ENCODE measurements at places on chromosomes 4 and X.

- no peak for DNase-seq
These were observed 29.0 kb upstream of the GPM6B start for GRCh38 chrX:13845721-13846378.

DNA sequence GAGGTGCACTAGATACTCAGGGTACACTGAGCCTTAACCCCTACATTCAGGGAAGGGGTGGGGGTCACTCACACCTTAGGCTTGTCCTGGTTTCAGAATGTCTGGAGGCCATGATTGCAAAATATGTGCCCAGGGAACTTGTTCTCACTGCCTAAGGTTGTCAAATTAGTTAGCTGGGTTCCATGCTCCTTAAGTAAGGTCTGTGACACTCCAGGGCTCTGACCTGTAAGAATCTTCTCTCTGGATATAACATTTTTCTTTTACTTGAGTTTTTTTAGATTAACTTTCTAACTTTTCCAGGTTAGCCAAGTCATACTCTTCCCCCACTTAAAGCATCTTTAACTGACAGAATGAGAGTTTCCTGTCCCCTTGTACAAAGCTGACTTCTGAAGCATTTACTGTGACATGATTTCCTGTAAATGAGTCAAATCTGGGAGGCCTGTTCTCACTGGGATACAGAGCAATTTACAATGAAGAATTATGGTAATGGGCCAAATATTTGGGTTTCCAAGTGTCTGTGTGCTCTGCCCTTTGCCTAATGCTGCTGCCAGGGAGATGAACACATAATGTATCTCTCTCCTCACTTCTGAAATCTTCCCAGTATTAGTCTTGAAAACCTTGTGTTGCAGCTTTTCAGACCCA lies 101.7 kb downstream of the GATB start:
- DNase-seq, result no peak

DNA sequence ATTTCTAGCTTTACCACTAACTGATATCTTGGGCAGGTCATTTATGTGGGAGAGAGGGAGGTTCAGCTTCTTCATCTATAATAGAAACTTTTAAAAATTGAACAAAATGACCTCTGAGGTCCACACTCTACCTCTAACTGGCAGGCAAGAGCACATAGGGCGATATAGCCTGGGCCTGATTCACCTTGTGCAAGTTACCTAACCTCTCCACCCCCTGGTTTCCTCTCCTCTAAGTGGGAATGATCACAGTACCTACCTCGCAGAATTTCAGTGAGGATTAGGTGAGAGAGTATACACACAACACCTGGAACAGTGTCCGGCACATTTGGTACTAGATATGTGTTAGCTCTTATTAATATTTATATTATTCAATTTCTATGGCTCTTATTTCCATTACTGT lies 15.5 kb downstream of the KLB start:
- no peak for DNase-seq

GRCh38 chr4:87849612-87850011 lies 16.8 kb downstream of the MEPE start:
- DNase-seq, result no peak

DNA sequence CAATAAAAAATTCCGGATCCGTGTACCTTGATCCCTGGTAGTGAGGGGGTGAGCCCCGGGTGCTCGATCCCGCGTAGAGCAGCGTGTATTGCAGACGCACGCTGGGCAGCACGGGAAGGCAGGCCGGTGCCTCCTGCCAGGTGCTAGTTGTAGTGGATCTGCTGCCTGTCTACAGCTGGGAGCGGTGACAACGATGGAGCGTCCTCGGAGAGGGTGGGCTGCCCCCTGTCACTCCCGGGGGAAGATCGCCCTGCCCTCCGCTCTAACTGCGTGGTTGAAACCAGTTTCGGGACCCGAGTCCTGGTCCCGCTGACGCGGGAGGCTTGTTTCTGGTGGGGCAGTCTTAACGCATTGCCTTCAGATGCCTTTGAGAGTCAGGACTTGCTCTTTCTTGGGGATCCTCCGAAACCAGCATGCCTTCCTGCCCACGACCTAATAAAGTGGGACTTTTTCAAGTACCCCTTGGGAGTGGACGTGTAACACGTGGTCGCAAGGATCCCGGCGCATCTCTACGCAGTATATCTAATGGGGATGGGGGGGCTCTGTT lies 2.7 kb upstream of the NKX6-1 start:
- no peak for DNase-seq

- no peak for DNase-seq
These were observed 6.2 kb downstream of the MBNL3 start for GRCh38 chrX:132482632-132483031.

DNA sequence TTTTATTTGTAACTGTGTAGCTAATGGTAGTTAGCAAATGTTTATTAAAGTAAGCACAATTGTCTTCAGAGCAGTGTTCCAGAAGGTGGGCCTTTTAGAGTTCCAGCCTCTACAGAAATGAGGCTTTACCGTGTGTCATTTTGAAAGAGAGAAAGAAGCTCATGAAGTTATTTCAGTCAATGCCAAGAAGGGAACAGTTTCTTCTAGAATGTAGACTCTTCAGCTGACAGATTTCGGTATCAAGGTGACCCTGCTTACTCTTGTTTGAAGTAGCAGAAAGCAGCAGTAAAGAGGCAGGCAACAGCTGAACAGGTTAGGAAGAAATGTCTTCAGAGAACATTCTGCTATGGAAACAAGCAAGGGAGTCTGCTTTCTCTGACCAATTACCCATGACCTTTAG lies 93.6 kb downstream of the TASL start:
- DNase-seq, result no peak

DNA sequence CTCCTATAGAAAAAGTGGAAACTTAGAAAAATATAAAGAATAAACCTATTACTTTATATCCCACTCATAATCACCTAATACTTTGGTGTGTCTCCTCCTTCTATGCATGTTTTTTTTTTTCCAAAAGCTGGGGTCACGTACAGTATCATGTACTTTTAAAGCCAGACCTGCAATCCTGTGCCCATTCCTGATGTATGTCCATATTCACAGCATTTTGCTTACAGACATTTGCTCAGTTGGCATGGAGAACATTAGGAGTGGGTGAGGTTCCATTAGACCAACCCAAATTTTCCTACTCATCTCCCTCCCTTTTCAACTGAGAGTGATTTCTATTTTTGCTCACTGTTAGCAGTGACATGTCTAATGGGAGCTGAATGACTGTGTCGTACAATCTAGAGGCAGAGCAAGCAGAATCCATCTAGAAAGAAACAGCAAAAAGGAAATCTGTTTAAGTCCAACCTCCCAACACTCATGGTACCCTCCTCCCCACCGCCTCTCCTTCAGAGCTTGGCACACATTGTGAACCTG lies 195.6 kb upstream of the KLF3 start:
- DNase-seq, result no peak

DNA sequence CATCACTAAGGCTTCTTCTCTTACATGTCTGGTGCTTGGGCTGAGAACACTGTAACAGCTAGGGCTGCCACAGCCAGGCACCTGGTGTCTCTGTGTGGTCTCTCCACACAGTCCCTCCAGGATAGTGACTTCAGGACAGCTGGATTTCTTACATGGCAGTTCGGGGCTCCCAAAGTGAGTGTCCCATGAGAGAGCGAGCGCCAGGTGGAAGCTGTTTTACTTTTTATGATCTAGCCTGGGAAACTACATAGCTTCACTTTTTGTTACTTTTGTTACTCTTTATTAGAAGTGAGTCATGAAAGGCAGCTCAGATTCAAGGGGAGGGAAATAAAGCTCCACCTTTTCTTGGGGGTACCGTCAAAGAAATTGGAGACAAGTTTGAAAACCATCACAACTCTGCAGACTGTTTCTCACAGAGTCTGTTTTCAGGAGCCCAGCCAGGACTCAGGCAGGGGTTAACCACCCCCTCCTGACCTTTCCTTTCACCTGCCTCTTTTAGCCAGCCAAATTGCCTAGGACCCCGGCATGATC lies 373.0 kb downstream of the MID1IP1 start:
- no peak for DNase-seq

DNA sequence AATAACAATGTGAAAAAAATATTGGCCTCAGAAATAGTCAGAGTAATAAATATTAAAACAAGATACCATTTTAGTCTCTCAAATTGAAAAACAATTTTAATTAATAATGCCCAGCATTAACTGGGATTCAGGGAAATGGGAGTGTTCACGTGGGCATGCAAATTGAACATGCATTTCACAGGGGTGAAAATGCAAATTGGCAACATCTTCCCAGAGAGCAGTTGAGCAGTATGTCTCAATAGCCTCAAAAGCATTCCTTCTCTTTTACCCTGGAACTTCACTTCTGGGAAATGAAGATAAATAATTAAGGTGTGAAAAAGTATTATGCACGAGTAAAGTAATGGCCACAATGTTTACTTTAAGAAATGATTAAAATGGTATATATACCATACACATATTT lies 21.3 kb downstream of the NOX1 start:
- DNase-seq, result no peak

DNA sequence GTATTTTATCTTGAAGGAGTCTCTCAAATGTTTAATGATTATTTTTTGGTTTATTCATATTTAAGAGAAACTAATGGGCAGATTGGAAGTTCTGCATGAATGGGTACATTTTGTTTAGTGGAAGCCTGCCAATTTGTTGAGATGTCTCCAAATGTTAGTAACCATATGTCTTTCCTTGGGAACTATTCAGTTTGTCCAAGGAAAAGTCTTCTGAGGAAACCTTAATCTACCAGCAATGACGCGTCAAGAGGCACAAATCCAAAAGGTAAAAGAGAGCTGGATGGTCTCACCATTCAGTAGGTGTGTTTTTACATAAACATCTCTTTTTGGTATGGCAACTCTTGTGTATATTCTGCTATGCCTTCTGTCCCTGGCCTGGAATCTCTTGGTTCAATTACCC lies 37.4 kb upstream of the NDST3 start:
- DNase-seq, result no peak

DNA sequence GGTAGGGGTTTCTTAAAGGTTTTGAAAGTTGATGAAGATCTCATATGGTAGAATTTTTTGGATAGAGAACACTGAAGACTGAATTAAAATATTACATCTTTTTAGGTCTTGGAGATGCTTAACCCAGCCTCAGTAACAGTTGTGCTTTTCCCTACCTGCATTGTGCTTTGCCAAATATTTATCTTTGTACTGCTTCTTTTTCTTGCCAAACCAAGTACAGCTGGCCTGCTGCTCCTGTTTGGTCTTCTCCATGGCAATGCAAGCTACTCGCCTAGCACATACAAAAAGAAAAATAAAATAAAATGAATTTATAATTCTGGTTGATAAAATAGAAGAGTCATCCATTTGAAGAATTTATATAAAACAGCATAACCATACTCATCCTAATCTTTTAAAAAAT lies 95.4 kb downstream of the NYX start:
- no peak for DNase-seq

- DNase-seq, result no peak
These were observed 249.4 kb downstream of the HNRNPD start for GRCh38 chr4:82124365-82124764.

DNA sequence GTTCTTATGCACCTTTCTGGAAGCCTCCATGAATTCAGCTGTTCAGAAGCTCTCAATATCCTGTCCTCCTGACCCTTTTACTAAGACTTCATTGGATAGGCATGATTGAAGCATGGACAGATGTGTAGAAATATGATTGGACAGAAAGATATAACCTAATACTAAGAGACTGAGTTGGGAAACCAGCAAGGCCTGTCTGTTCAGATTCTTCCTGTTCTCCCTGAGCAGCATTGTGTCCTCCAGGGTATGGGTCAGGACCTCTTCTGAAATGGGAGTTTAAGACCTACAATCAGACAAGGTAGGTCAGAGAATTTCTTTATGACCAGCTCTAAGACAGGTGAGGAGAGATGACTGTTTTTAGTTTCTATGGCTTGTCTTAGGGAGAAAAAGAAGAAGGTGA lies 23.9 kb upstream of the MAGEA11 start:
- no peak for DNase-seq

GRCh38 chrX:12239356-12240082 lies 101.2 kb downstream of the FRMPD4 start:
- DNase-seq, result no peak

DNA sequence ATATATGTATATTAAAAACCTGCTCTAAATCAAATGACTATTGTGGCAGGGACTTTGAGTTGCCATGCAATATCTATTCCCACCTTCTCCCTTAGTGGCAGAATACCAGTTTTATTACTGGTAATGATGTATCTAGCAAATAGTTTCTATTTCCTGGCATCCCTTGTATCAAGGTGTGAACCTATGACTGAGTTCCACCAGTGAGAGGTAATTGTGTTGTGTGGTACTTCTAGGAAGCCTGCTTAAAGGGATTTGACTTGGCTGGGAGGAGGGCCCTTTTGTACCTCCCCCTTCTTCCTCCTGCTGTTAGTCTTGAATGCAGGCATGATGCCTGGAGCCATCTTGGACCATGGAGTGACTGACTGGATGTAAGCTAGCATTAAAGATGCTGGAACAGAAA lies 65.4 kb upstream of the DYNLT3 start:
- no peak for DNase-seq
